ENCODE measurements at places on chromosomes 5 and 9. TPM values are rescaled to one million over a fixed set of nuclear protein-coding genes. Genes with fewer than 3 reads are reported as not detected.

Gene PLPP7
- total RNA-seq, result 0.59 TPM

Gene CDH9
- not detected for total RNA-seq

Gene DIRAS2
- total RNA-seq, result not detected

Gene PCDHB9
- not detected for total RNA-seq

Gene LPAR1
- 0.48 TPM for total RNA-seq

- no peaks in the 10 kb centered on the region for H3K36me3 ChIP-seq
- no peak for DNase-seq
Measured at GRCh38 chr5:5838493-5838892, 416.0 kb downstream of the ICE1 start.

DNA sequence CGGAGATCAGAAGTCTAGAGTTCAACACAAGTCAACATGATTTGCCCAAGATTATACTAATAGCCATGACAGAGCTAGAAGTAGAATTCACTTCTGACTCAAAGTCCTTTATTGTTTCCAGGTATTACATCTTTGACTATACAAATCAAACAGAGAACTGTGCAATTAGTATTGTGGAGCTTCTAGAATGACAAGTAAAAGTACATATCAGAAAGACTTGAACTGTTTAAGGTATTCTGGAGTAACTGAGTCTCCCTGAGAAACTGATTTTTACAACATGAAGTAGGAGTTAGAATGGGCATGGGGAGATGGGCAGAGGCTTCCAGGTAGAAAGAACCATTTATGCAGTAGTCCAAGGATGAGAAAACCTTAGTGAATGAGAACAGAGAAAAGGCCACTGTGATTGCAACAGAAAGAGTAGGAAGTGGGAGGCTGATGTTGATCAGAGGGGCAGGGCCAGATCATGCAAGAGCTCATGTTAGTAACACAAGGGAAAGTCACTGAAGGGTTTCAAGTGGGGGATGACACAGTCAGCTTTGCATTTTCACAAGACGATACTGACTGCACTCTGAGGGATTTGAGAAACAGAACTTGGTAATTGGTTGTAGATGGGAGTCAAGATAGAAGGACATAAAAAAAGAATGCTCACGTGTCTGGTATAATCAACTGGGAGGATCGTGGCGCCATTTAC lies 280.7 kb downstream of the RFX3 start:
- DNase-seq, result no peak
- H3K27me3 ChIP-seq, result no peaks in the 10 kb centered on the region
- H3K4me1 ChIP-seq, result peaks cover 4% of the 10 kb centered on the region
- no peak overlapping the region for H3K4me3 ChIP-seq
- H3K36me3 ChIP-seq, result peaks cover 9% of the 10 kb centered on the region

DNA sequence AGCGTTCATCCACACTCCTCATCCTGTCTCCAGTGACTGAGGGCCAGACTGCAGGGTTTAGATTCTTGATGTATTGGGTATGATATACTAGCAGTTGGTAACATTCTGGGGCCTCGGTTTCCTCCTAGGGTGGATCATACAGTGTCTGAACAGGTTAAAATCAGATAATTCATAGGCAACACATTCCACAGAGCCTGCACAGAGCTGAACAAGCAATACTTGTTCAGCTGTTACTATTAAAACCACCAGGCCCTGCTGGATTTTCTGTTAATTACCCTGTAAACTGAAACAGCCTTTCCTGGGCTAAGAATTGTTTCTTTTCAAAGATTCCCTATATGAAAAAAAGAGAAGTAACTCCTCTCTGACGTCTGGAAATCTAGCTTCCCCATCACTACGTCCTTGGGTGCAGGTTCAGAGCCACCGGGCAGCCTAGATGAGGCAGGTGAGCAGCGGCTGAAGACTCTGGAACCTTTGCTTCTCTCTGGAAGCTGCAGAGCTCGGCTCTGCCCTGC lies 1313.5 kb upstream of the WWC1 start:
- H3K27me3 ChIP-seq, result no peaks in the 10 kb centered on the region
- no peak for DNase-seq
- no peak overlapping the region for H3K4me3 ChIP-seq
- no peaks in the 10 kb centered on the region for H3K36me3 ChIP-seq
- H3K4me1 ChIP-seq, result no peaks in the 10 kb centered on the region

DNA sequence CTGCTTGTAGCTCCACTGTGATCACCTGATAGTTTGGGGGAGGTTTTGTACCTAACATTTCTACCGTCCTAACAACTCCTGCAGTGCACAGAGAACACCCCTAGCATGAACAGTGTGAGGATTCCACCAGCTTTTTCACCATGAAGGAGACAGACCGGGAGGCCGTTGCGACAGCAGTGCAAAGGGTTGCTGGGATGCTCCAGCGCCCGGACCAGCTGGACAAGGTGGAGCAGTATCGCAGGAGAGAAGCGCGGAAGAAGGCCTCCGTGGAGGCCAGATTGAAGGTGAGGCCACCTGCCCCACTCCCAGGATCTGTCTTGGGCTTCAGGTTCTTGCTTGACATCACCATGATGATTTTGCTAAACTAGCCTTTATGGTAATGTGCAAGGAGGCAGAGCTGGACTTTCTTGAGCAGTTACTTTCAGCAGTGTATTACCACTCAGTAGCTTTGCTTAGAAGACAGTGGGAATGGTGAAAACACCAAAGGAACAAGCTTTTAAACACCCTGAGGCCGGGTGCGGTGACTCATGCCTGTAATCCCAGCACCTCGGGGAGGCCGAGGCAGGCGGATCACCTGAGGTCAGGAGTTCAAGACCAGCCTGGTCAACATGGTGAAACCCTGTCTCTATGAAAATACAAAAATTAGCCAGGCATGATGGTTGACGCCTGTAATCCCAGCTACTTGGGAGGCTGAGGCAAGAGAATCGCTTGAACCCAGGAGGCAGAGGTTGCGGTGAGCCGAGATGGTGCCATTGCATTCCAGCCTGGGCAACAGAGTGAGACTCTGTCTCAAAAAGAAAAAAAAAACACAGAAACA lies 3.3 kb downstream of the EXOC3 start:
- no peak overlapping the region for H3K27ac ChIP-seq
- H3K36me3 ChIP-seq, result peaks cover 43% of the 10 kb centered on the region
- no peaks in the 10 kb centered on the region for H3K27me3 ChIP-seq
- no peak for DNase-seq
- peaks cover 31% of the 10 kb centered on the region for H3K4me1 ChIP-seq

- no peaks in the 10 kb centered on the region for H3K36me3 ChIP-seq
- no peaks in the 10 kb centered on the region for H3K27me3 ChIP-seq
- no peak overlapping the region for H3K4me3 ChIP-seq
- no peaks in the 10 kb centered on the region for H3K4me1 ChIP-seq
Measured at GRCh38 chr5:160899735-160900134, 47.7 kb upstream of the ATP10B start.

DNA sequence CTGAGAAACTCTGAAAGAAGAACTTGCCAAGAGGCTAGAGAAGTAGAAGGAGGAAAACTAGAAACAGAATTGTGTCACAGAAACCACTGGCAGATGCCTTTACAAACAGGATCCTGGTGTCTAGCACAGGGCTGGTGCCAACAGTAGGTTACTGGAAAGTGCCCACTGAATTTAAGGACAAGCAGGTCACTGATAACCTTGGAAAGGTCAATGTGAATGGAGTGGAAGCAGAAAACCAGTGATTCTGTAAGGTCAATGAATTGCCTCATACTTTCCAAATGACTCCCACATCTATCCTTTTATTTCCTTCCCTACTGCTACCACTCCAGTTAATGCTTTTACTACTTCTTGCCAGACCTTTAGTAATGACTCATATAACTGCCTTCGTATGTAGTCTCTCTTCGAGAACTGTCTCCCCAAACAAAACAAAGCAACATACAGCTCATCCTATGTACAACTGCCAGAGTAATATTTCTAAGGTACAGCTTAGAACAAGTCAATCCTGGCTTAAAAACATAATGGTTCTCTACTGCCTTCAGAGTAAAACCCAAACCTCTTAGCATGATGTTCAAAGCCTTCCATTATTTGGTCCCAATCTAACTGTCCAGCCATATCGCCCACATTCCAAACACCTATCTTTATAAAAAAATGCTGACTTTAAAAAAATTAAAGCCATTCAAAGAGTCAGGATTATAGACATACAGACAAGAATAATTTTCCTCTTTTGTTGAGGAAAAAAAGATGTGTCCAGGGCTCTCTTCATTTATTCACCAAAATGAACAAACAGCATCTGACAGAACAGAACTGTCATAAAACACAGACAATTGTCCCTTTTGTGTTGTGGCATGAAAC lies 52.5 kb downstream of the NR3C1 start:
- H3K36me3 ChIP-seq, result no peaks in the 10 kb centered on the region
- DNase-seq, result no peak

DNA sequence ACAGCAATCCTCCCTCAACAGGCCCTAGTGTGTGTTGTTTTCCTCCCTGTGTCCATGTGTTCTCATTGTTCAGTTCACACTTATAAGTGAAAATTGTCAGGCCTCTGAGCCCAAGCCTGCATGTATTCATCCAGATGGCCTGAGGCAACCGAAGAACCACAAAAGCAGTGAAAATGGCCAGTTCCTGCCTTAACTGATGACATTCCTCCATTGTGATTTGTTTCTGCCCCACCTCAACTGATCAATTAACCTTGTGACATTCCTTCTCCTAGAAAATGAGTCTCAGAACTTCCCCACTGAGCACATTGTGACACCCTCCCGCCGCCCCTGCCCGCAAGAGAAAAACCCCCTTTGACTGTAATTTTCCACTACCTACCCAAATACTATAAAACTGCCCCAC lies 17.4 kb upstream of the TRPC7 start:
- H3K4me3 ChIP-seq, result no peak overlapping the region
- no peaks in the 10 kb centered on the region for H3K36me3 ChIP-seq
- no peak for DNase-seq
